ENCODE measurements at places on chromosomes 1 and 21.

DNA sequence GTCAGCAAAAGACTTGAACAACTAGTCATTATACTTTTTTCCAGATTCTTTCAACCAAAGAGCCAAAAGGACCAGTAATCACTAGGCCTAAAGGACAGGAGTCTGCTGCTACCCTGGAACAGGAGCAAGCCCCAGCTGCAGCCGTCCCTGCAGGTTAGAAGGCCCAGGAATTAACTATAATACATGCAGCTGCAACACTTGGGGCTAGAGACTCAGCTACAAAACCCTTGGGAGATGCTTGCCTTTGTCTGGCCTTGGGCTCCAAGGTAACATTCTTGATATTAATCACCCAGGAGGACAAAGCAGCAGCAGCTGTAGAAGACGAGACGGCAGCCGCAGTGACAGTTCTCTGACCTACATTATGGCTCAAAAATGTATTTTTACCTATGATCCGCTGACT is 841.2 kb upstream of the ADGRL4 start:
- no peak for DNase-seq

DNA sequence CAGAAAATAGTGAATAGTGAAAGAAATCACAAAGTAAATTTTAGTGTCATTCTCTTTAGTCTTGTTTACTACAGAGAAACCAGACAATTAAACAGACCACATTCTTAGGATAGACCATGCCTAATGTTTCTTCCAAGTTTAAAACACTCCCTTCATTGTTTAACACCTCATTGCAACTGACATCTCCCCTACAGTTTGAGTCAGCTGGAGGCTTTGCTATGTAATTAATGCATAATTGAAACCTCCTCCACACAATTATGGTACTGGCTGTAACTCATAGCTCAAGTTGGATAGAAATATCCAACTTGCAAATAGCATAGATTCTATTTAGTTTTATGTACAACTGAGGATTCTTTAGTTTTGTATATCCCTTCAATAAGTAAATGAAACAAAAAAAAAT is 35.2 kb upstream of the B3GALT2 start:
- no peak for DNase-seq

DNA sequence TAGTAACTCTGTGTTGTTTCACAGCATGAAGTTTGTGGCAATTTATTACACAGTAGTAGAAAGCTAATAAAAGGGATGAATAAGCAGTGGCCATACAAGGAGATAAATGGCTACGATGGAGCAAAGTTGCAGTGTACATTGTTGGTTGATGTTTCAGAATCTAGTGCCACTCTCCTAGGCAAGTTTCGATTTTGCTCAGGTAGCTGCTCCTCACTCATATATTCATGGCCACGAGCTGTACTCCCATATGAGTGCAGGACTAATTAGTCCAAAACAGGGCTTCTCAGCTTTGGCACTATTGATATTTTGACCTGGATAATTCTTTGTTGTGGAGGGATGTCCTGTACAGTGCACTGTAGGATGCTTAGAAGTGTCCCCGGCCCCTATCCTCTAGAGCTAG is 30.0 kb upstream of the ATP1A1 start:
- DNase-seq, result no peak

- DNase-seq, result no peak
Observed at GRCh38 chr1:3049164-3049563, 19.8 kb upstream of the PRDM16 start.

DNA sequence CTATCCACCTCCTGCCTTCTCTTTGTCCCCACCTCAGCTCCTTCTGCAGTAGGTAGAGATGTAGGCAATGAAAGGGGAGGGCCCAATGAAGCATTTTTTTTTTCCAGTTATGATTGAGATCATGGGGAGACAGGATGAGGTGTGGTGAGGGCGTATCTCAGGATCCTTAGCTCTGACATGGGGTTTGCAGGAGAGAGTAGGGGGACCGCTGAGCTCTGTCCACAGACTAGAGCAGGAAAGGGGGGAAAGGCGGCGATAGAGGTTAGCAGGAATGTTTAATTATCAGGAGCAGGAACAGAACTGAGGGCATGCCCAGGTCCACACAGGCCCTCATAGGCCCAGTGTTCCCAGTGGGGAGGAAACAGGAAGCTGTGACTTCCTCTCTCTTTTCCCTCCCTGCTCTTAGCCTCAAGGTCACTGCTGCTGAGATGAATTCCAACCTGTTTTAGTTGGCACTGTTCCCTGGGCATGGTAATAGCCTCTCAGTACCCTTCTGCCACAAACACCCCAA is 901 bp upstream of the RXFP4 start:
- DNase-seq, result no peak

DNA sequence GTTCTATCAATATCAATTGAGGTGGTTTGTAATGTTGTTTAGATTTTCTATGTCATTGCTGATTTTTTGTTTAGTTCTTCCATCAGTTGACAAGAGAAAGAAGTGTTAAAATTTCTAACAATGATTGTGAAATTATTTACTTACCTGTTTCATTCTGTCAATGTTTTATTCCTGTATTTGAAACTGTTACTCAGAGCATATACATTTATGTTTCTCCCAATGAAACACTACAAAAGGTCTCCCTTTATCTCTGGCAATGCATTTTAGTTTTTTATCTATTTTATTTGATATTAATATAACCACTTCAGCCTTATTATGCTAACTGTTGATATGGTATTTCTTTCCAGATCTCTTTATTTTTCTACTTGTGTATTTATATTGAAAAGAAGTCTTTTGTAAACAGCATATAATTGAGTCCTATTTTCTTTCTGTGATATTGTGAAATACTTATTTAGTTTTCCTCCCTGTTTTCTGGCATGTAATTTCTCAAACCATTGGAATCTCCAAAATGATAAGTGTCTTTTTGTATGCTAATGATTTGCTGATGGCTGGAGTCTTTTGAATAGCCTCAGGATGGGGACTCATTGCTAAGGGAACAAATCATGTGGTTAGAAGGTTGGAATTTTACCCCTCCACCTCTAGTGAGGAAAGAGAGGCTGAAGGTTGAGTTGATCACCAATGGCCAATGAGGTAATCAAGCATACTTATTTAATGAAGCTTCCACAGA is 122.0 kb downstream of the ADSS2 start:
- no peak for DNase-seq

DNA sequence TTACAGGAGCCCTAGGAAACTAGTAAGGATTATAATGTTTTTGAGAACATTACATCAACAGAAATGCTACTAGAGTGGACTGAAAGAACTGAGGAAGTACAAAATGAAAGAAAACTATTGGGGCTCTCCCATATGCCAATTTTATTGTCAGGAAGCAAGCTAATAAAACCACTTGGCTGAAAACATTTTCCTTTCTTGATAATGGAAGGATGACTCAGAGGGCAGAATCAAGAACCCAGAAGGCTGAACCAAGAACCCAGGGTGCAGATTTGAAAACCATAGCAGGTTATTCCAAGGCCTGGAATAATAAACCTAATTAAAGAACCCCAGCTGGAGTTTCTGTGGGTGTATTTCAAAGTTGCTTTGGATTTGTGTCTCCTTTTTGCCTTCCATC is 70.7 kb downstream of the RPE65 start:
- DNase-seq, result no peak

DNA sequence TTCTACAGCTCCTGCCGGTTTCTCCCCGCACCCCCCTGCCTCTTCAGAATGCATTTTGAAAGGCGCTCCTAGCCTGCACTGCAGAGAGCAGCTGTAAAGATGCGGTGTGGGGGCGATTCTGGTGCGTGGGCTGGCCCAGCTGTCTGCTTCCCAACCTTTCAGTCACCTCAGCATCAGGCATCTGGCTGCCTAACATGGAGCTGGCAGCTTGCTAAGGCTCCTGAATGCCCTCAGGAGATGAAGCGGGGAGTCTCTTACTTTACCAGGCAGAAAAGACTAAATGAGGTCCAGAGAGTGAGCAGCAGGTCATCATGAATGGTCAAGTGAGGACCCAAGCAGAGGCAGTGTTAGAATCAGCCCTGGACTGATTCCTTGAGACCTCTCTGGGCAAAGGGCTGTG is 8.7 kb downstream of the IER5 start:
- DNase-seq, result no peak

- no peak for DNase-seq
Observed at GRCh38 chr1:166383137-166383536, 216.3 kb upstream of the FAM78B start.

- no peak for DNase-seq
Observed at GRCh38 chr1:223872308-223872901, 26.7 kb upstream of the TP53BP2 start.

DNA sequence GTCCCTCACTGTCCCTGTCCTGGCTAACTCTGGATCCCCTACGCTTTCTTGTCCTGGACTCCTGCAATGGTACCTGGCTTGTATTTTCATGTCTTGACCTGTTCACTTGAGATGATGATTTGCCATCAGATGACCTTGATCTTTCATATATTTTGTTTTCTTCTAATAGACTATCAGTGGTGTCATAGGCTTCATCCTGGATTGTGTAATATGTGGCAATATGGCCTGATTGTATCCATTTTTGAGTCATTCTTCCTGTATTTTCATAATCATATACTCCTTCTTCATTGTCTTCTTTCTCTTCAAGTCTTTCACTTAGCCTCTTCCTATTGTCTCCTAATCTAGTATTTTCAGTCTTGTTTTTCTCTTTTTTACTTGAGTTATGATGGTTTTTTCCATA is 11.1 kb downstream of the FLG start:
- DNase-seq, result no peak

- no peak for DNase-seq
Observed at GRCh38 chr1:219959540-219960203, 31.3 kb upstream of the SLC30A10 start.

- no peak for DNase-seq
Observed at GRCh38 chr1:233905416-233906051, 1.1 kb downstream of the SLC35F3 start.

- DNase-seq, result no peak
Observed at GRCh38 chr21:42560517-42561179, 47.0 kb downstream of the SLC37A1 start.

DNA sequence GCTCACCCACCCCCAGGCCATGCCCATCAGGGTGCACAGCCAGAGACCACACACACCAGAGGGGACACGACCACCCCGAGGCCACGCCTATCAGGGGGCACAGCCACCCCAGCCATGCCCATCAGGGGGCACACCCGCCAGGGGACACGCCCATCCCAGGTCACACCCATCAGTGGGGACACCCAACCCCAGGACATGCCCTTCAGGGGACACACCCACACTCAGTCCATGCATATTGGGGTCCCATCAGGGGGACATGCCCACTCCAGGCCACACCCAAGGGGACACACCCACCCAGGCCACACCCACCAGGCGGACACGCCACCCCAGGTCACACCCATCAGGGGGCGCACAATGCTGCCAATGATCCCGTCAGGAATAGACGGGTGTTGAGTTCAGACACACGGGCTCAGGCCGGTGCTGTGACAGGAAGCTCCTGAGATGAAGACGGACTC is 20.7 kb downstream of the MCM3AP start:
- no peak for DNase-seq

DNA sequence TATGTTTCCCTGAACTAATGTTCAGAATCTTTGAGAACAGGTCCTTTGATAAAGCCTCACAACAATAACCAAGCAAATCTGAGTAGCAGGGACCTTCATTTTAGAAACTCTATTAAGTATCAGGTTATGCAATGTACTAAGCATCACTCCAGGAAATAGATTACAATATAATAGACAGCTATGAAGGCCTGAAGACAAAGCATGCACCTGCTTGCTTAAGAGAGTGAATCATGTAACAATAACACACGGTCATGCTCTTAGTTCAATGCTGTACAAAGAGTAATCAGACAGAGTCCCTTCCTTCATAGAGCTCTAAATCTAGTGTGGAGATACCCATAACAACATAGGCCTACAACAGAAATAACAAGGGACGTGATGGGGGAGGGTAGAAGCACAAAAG is 8.1 kb upstream of the CMPK1 start:
- DNase-seq, result no peak

DNA sequence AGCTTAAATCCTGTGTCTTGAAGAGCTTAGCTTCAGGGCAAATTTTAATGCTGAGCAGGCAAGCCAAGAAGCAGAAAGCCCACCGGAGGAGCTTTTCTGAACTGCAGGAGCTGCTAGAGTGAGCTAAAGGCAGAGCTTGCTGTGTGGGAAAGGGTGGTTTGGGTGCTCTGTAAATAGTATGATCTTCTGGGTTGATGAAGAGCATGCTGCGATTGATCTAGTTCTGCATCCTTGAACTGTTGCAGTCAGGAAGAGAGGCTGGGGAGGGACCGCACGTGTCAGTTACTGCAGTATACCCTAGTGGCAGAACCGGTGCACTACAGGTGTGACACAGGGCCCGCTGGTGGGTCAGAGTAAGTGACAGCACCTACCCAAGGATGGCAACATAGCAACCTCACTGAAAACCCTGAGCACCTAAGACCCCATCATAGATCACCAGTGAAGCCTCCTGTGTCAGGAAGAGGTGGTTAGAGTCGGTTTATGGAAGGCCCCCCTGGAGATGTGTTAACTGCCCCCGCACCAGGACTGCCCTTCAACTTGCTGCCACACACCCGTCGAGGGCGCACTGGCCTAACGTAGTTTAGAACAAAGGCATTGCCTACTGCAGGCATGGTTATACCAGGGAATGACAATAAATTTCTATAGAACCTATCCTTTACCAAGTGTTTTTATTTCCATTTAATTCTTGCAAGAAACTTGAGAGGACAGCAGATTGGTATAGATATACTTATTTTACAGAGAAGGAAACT is 146.0 kb upstream of the KIAA0040 start:
- no peak for DNase-seq

GRCh38 chr1:18413541-18414305 is 67.0 kb upstream of the KLHDC7A start:
- no peak for DNase-seq

DNA sequence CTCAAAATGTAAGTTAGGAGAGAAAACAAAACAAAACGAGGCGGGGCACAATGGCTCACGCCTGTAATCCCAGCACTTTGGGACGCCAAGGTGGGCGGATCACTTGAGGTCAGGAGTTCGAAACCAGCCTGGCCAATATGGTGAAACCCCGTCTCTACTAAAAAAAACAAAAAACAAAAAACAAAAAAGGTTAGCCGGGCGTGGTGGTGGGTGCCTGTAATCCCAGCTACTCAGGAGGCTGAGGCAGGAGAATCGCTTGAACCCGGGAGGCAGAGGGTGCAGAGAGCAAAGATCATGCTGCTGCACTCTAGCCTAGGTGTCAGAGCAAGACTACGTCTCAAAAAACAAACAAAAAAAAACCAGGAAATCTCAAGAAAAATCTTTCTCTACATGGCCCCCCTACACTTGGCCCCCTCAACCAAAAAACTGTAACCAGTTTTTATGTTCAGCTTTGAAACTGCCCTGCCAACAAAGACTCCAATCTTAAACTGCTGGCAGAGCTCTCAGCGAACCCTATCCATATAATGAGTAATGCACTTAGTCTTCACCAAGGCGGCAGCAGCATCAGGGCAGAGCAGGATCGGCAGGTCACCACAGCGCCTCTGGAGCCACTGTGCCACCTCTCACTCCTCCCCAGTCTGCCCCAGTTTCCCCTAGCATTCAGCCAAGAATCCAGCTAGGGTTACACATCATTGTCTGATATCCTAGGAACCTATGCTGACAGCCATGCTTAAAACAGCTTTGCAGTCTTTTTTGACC is 71.7 kb downstream of the JAK1 start:
- DNase-seq, result no peak

- DNase-seq, result no peak
Observed at GRCh38 chr1:61157468-61157987, 75.2 kb downstream of the NFIA start.

GRCh38 chr1:214324896-214325800 is 44.2 kb downstream of the SMYD2 start:
- no peak for DNase-seq

GRCh38 chr1:38183096-38183495 is 136.5 kb upstream of the POU3F1 start:
- no peak for DNase-seq
